MV-4-11 (cell line): ENCODE measurements at places on chromosomes 3 and 15.
A peak's percentile ranks its signal among the peaks of the same experiment; 100 is the strongest.

DNA sequence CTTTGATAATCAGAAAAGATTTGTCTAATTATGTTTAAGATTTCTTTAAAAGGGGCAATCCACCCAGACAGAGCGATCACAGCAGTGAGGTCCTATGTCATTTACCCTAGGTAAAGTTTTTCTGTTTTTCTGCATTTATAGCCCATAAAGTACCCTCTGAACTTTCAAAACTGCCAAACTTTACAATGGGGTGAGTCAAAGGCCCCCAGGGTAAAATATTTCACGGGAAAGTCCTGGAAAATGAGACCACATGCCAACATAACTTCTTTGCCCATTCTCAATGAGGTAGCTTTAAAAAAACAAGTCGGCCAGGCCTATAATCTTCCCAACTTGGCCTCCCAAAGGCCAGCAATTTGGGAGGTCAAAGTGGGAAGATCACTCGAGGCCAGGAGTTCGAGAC, 53.0 kb downstream of the SUCLG2 start:
- DNase-seq: no peak

- no peak for DNase-seq
Measured at GRCh38 chr3:192515664-192516045, 211.7 kb downstream of the FGF12 start.

- no peak for DNase-seq
Measured at GRCh38 chr3:127651516-127652172, 21.1 kb upstream of the ABTB1 start.

DNA sequence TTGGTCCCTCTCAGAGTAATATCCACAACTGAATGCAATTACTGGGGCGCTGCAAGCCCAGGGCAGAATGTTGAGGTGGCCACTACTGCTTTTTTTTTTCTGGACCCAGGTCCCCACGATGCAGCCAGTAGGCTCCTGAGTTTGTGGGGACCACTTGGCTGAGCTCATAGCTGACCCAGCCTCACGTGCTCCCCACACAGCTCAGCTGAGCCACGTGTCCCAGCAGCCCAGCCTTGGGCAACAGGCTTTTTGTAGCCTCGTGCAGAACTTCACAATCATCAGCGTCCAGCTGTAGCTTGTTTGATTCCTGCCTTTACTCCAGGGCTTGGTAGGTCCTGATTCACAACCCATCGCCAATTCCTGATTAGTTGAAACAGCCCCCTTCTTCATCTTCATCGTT, 117.3 kb downstream of the ETFA start:
- DNase-seq: no peak

- no peak for DNase-seq
Measured at GRCh38 chr3:73215901-73216300, 154.4 kb downstream of the EBLN2 start.

- peak; percentile 57 for DNase-seq
Measured at GRCh38 chr3:115819785-115820384, 196.6 kb downstream of the GAP43 start.
